ENCODE measurements at places on chromosomes 12 and 14.

DNA sequence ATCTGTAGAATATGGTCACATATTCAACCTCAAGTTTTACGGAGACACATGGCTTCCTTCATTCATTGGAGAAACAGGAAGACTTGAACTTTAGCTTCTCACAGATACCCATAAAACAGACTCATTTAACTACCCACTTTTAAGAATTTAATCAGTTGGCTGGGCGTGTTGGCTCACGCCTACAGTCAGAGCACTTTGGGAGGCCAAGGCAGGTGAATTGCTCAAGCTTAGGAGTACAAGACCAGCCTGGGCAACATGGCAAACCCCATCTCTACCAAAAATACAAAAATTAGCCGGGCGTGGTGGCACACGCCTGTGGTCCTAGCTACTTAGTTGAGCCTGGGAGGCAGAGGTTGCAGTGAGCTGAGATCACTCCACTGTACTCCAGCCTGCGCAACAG lies 64.7 kb upstream of the STAC3 start:
- DNase-seq, result no peak

GRCh38 chr12:15672671-15673270 lies 116.4 kb downstream of the EPS8 start:
- DNase-seq, result no peak

- no peak for DNase-seq
Observed at GRCh38 chr14:68282479-68283377, 463.1 kb downstream of the RAD51B start.

DNA sequence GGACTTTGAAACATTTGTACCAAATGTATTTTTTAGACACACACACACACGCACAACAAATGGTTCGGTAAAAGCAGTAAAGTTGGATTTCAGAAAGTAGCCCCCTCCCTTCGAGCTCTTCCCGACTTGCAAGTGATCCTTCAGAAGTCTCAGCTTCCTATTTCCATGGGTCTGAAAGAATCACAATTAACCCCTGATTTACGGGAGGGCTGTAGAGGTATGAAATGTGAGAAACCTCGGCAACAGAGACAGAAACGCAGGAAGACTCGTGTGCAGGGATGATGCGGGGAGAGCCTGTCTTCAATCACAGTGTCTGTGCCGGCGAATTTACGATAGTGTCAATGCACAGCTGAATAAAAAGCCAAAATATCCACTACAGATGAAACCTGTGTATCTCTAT lies 60.7 kb upstream of the VRK1 start:
- DNase-seq, result no peak

DNA sequence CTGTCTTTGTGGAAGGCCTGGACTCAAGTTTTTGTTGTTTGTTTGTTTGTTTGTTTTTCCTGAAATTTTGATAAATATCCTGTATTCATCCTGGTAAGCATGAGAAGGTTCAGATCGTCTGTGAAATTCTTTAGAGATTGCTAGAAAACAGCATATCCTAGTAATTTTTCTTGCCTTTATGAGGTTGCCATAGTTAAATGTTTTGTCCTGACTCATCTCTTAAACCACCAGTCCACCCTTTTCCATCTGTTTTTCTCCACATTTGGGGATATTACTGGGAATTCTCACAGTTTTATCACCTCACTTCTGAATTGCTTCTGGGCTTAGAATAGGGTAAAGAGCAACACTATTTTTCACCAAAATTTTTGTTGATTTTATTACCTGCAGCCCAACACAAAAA lies 248.3 kb downstream of the FBXL14 start:
- no peak for DNase-seq

GRCh38 chr12:49548822-49549648 lies 10.2 kb downstream of the KCNH3 start:
- DNase-seq, result no peak

GRCh38 chr12:15823360-15824128 lies 34.4 kb upstream of the EPS8 start:
- no peak for DNase-seq

- no peak for DNase-seq
Observed at GRCh38 chr12:28575593-28576205, 385.4 kb downstream of the CCDC91 start.

- DNase-seq, result no peak
Observed at GRCh38 chr14:73723406-73723796, 9.2 kb upstream of the PNMA1 start.

DNA sequence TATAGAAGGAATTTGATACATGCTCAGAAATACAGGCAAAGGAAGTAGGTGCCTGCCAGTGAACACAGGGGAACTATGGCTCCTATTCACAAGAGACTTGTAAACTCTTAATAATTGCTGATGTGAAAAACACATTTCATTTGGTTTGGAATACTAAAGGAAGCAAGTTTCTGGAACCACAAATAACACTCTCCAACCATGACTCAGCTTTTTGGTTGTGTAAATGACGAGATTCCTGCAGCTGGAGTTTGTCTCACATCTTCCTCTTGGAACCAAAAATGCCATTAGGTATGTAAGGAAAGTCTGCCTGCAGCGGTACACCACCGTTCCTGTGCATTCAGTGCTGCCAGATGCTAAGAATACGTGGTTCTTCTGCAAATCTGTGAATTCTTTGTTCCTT lies 4.5 kb upstream of the OR11H6 start:
- DNase-seq, result no peak

DNA sequence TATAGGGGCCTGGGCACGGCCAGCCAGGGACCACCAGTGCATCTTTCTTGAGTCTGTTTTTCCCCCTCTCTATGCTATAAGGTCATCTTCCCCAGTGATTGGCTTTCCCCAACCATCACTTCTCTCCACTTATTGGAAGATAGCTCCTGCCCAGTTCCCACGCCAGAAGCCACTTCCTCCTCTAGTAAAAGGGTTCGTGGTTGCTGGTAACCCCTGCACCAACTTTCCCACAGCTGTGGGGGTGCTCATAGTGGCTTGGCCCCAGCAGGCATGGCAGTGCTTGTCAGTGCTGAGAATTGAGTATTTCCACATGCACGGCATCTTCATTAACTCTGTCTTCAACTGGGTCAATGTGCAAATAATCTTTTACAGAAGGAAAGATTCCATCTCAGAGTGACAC lies 215.4 kb downstream of the FOXN3 start:
- no peak for DNase-seq

GRCh38 chr14:64873506-64874219 lies 6.0 kb downstream of the SPTB start:
- no peak for DNase-seq

- DNase-seq, result no peak
Observed at GRCh38 chr12:109637348-109637747, 63.8 kb downstream of the MVK start.

DNA sequence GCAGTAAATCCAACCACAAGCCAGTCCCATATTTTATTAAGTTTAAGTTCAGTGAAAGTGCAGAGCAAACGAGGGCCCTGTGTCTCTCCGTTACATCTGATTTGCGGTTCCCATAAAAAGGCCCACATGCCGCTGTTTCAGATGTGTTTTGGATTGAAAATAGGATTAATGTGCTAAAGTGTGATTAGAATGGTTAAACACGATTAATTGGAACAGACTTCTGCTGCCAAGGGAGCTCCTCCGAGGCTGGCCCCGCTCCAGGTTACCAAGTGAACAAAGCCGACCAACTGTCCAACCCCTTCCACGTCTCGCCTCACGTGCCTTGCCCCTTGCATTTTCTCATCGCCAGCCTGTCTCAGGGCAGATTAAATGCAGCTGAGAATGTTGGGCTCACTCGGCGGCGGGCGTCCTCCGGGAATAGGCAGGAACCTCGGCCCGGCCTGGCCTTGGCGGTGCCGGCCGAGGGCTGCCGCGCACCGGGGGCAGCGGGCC lies 166.5 kb upstream of the GSC start:
- DNase-seq, result peak; percentile 66

- no peak for DNase-seq
Observed at GRCh38 chr12:25069224-25069623, 120.3 kb upstream of the BCAT1 start.

DNA sequence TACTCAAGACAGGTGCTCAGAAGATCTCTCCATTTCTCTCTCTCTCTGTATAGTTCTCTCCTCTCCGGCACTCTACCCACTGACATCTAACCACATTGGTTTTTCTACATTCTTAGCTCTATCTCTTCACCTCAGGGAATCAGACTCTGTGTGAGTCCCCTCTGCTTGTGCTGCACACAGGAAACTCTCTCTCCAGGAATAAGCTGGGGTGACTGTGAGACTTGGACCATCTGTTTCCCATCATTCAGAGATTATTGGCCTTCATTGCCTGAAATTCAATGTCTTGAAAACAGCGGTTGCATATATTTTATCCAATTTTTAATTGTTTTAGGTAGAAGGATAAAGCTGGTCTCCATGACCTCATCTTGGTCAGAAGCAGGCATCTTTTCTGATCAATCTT lies 105.0 kb downstream of the SLC35F4 start:
- no peak for DNase-seq

- DNase-seq, result no peak
Observed at GRCh38 chr14:99401211-99401610, 79.4 kb downstream of the SETD3 start.

DNA sequence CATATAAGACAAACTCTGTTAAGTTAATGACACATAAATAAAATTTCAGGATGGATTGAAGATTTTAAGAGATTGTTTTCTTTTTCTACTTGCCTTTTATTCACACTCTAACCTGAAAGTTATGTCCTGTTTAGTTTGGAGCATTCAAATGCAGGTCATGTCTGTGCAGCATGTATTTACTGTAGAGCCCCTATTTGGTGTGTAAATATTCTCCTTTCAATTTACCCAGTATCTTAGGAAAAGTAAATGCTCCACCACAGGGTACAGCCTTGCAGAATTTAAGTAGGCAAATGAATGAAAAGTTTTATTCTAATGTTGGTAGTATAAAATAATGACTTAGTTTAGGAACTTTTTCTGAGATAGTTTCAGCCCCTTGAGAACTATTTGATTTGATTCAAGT lies 6.2 kb upstream of the DCN start:
- no peak for DNase-seq

- DNase-seq, result no peak
Observed at GRCh38 chr12:47166365-47166764, 86.6 kb upstream of the AMIGO2 start.

DNA sequence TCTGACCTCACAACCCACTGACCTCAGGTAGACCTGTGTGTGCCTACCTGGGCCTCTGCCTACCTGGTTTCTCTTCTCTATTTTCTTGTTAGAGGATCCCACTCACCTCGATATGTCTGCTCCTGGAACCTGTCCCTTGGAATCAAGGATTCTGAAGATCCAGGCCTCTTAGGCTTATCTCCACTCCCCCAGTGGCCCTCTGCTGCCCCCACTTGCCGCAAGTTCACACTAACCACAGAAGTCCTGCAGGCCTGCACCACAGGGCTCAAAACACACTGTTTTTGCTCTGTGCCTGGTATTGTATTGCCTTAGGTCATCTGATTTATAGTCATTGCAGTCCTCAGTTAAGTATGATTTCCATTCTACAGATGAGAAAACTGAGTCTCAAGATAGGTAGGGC lies 15.3 kb upstream of the NRXN3 start:
- DNase-seq, result no peak

DNA sequence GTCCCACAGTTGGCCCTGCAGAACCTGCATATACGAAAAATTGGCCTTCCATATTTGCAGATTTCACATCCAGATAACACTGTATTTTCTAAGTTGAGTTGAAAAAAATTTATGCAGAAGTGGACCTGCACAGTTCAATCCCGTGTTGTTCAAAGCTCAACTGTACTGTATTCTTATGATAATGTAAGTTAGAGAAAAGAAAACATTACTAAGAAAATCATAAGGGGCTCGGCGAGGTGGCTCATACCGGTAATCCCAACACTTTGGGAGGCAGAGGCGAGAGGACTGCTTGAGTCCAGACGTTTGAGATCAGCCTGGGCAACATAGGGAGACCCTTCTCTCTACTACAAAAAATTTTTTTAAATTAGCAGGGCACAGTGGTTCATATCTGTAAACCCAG lies 18.2 kb upstream of the SLC35E3 start:
- no peak for DNase-seq

DNA sequence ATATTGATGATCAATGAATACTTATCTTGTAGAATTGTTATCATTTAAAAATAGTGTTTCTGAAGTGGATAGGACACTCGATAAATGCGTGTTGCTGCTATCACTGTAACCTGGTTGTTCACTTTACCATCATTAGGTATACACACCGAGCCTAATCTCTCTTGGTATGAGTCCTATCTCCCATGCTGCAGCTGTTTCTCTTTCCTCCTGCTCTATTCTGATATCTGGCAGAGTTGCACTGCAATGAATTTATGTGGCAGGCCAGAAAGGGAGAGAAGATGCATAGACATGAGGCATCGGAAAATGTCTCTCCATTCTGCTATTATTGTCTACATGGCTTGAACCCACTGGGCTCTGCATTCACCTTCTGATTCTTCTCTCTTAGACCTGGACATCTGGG lies 26.7 kb downstream of the KCNK10 start:
- DNase-seq, result no peak

GRCh38 chr12:90870971-90871725 lies 83.8 kb downstream of the CCER1 start:
- DNase-seq, result no peak

- no peak for DNase-seq
Observed at GRCh38 chr14:68244262-68244980, 424.8 kb downstream of the RAD51B start.

DNA sequence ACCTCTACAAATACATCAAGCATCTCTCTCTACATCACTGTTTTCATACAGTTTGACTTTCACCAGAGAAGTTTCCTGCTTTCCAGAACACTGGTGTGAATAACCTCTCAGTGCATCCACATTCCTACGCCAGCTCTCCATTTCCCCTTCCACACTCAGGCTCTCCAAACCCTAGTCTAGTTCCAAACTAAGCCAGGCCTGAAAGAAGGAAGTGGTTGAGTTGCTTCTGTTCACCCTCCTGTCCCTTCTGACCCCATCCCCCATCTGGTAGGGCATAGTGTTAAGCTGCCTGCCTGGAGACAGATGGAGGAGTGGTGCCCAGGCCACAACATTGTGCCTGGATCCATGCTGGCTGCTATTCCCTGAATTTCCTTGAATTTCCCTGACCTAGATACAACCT lies 132.4 kb downstream of the GPR65 start:
- DNase-seq, result no peak

DNA sequence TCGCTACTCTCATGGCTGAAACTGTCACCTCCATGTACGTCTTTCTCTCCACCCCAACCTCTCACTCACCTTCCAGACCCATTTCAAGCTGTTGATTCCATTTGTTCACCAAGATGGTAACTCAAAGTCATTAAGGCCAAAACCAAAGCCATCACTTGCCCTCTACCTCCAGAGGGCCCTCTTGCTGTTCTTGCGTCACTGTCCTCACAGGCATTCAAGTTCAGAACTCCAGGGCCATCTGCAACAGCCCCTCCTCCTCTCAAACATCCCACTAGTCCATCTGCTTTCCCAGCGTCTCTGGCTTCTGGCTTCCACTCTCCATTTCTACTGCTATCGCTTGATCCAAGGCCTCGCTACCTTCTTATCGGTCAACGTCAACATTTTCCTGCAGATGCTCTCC lies 74.5 kb downstream of the VWF start:
- no peak for DNase-seq
